ENCODE measurements at places on chromosomes 2 and 18. TPM values are rescaled to one million over a fixed set of nuclear protein-coding genes. Genes with fewer than 3 reads are reported as not detected.

IL36A gene
- not detected for total RNA-seq

DNA sequence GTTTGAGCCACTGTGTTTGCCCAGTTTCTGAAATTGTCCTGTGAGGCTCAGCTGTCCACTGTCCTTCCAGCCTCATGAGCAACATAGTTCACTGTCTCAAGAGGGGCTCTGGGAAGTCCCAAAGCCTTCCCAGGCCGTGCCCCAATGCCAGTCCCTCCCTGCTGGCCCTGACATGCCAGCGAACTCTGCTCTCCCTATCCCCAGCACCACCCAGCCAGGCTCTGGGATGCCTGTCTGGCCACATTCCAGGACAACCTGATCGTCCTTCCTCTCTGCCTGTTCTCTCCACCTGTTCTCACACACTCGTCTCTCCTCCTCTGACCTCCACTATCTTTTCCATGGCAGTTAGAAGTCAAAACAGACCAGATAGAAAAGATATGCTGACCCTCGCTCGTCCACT is 278.0 kb upstream of the ID2 start:
- H3K27ac ChIP-seq: no peak overlapping the region
- H3K27me3 ChIP-seq: peaks cover 1% of the 10 kb centered on the region
- H3K4me1 ChIP-seq: peaks cover 10% of the 10 kb centered on the region
- H3K36me3 ChIP-seq: no peaks in the 10 kb centered on the region

GRCh38 chr2:109375656-109376055 is 238.1 kb downstream of the SEPTIN10 start:
- no peak for DNase-seq
- H3K27ac ChIP-seq: no peak overlapping the region
- no peaks in the 10 kb centered on the region for H3K4me1 ChIP-seq

DNA sequence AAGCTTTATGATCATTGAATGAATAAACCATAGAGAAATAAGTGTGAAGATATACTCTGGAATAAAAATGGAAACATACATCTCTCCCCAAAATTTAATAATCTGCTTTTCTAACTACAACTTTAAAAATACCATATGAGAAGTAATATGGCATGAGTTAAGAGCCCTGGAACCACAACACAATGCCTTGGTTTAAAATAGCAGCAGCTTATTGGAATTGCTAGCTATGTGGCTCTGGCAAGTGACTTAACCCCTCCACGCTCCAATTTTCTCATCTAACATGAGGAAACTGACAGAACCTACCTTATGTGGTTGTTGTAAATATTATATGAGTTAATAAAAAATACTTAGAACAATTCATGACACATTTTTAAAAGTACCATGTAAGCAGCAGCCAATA is 76.4 kb downstream of the VPS54 start:
- no peak overlapping the region for H3K27ac ChIP-seq
- peaks cover 16% of the 10 kb centered on the region for H3K36me3 ChIP-seq
- DNase-seq: no peak
- H3K4me1 ChIP-seq: no peaks in the 10 kb centered on the region
- no peak overlapping the region for H3K4me3 ChIP-seq
- H3K27me3 ChIP-seq: no peaks in the 10 kb centered on the region

DNA sequence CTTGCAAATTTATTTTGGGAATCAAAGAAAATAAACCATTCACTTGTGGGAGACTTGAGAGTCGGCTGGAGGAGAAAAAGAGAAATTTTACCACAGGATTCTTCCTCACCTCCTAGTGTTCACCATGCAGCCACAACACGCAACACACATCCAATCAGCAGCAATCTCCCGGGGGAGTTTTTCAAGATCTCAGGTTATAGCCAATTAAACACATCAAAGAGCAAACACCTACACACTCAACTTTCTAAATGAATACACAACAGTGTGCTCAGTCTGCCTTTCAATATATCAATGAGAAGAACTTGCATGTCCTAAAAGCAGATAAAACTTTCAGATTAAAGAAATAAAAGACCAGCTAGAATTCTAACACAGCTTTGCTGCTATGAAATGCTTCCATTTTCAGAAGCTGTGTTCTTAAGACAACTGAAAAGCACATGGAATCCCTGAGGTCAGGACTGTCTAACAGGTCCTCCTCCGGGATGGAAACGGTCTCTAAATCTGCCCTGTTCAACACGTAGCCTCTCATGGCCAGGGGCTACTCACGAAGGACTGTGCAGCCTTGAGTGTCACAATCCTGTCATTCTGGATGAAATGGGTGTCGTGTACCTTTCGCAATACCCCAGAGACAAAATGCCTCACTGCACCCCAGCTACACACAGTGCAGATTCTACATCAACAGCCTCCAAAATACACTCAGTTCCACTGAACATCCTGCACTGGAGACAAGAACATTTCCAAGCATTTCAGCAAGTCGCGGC is 84.2 kb downstream of the ZNF516 start:
- peaks cover 9% of the 10 kb centered on the region for H3K36me3 ChIP-seq
- H3K4me1 ChIP-seq: no peaks in the 10 kb centered on the region
- peak; percentile 10 for DNase-seq
- no peak overlapping the region for H3K4me3 ChIP-seq

All from HepG2 (cell line).